CD8-positive, alpha-beta memory T cell (primary cell): ENCODE measurements at places on chromosomes 1 and 21.
A peak's percentile ranks its signal among the peaks of the same experiment; 100 is the strongest.

DNA sequence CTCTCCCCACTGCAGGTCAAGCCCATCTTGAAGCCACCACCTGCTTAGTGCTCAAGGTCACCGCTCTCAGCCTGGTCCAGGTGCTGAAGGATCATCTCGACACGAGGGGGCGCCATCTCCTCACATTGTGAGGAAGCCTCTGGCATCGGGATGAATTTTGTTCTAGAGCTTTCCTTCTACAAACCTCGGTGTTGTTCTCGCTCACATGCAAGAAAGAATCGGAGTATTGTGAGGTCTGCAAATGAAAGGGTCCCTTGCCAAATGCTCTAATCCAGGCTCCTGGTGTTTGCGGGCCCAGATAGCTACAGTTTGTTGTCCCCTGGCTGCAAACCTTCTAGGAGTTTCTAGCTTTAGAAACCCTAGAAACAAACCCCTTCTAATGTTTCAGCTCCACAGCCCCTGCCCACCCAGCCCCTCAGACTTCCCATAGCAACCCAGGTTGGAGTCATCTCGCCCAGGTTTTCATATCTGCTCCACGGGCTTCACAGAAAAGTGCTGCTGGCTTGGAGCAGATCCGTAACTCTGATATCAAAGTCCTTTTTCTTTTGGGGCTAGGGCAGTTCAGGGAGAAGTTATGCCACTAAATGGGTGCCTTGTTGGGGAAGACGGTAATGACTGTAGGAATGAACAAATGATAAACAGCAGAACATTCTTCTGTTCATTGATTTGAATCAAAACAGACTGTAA is 8.6 kb upstream of the ATP5PO start:
- peak; percentile 87 for DNase-seq

- no peak for DNase-seq
Measured at GRCh38 chr1:246320286-246320685, 186.8 kb downstream of the SMYD3 start.

GRCh38 chr1:217425422-217425821 is 205.5 kb downstream of the GPATCH2 start:
- no peak for DNase-seq

DNA sequence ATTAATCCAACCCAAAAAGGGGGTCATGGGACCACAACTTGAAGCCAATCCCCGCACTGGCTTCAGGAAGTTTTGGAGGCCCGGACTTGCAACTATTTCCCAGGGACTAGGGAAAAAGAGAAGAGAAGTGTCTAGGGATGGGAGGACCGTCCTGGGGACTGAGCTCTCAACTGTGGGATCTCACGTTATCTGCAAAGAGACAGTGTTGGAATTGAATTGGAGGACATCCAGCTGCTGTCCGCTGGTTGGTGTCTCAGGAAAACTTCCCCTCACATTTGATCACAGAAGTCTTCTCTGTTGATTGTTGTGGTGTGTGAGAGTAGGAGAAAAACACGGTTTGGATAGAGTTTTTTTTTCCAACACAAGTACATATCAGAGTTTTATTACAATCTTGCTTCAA is 46.2 kb upstream of the CITED4 start:
- no peak for DNase-seq

- DNase-seq: no peak
Measured at GRCh38 chr21:42495765-42496119, 282 bp downstream of the RSPH1 start.

DNA sequence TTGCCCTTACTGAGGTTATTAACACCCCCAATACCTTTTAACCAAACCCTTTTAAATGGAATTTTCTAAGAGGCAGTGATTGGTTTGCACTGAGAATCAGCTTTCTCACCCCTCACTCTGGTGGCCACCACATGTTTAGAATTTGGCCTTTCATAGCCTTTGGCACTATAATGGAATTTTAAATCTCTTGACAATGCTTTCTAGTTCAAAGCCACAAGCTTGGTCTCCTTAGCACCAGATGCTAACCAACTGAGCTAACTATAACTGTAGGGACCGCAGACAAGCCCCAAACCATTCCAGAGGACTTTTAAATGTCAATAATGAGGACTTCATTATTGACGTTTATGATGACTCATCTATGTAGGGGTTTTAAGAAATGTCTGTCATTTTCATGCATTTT is 238.7 kb upstream of the SNX7 start:
- no peak for DNase-seq

GRCh38 chr1:183704131-183704530 is 51.0 kb upstream of the APOBEC4 start:
- no peak for DNase-seq

- DNase-seq: no peak
Measured at GRCh38 chr1:205735218-205735617, 14.8 kb downstream of the NUCKS1 start.

DNA sequence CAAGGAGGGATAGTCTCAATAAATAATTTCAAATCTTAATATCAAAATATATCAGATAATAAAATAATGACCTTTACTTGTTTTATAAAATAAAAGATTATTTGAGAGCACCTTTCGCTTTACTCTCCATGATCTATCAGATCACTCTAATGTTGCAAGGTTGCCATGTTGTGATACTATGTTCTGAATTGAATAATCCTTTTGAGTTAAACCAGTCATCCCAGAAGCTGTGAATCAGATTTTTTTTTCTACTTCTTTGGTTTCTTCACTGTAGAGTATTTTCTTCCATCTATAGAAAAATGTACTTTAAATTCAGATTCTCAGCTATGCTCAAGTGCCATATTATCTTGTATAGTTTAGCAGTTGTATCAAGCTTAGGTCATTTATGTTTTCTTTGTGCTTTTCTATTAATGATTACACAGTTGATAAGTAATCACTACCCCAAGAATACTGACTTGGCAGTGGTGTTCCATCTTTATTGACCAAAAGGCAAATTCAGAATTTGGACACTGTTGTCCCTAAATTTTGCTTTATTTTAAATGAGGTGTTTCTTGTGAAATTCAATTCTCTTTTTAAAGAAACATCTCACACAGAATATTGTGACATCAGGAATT is 32.9 kb downstream of the BRDT start:
- no peak for DNase-seq

DNA sequence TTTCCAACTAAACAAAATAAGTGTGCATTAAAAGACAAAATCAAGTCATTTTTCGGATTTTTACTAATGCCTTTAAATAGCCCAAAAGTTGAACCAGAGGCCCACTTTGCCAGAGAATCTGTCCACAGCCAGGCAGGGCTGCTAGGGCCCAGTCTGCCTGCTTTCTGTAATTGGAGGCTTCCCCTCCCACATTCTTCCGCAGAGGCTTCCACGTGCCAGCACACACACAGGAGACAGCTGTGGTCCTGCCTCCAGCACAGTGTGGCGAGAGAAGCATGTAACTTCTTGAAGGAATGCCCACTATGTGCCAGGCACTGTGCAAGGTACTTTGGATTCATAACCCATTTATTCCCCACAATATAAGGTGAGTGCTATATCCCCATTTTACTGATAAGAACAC is 11.3 kb upstream of the PDZK1IP1 start:
- DNase-seq: no peak

GRCh38 chr1:7042322-7043190 is 257.3 kb downstream of the CAMTA1 start:
- DNase-seq: no peak

DNA sequence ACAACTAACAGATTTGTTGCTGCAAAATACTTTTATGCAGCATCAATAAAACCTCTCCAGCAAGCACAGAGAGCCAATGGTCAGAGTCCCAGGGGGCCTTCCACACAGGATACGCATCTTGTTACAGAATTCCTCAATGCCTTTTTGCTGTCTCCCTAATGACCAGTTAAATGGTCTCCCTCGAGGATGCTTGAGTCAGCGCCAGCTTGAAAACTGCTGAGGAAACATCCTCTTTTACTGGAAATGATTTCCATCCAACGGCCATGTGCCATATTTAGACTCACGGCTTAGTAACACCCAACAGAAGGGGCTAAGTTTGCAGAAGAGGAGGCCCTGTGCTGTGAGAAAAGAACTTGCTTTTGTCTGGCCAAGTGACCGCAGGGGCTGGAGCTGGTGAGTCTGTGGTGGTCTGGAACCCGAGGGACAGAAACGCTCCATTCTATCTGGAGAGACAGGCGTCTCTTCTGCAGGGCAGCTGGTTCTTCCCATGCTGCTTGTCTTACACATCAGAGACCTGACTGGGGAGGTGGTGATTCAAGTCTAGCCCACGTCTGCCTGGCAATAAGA is 496.4 kb downstream of the SETD4 start:
- DNase-seq: no peak

GRCh38 chr1:211648980-211649934 is 26.2 kb downstream of the NEK2 start:
- DNase-seq: peak; percentile 63

DNA sequence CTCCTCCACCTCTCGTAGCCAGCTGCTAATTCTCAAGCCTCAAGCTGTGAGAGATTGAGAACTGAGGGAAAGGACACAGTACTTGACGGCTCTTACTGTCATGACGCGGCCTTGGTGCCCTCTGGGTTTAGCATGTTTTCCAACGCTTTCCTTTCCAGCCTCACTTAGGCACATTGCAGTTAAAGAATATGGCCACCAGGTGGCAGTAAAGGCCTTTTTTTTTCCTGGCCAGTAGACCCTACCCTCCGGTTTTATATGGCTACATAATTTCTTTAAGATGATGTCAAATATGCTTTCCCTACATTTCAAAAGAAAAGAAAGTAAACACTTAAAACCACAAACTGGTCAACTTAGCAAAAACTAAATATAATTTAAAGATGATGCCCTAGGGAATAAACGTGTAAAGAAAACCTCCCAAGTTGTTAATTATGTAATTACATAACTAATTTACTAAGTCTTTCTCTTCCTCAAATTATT is 56.8 kb upstream of the PRDX6 start:
- DNase-seq: peak; percentile 30
